Activated T-helper 9 cell treated with anti-CD3 and anti-CD28 coated beads, Interleukin-2, amount 50 U/mL, for 16 hours (primary cell): ENCODE measurements at places on chromosomes 4 and X.

GRCh38 chr4:89860971-89861370 is 24.0 kb upstream of the SNCA start:
- DNase-seq = no peak

- no peak for DNase-seq
These were observed 37.8 kb upstream of the HPF1 start for GRCh38 chr4:169795585-169795984.

DNA sequence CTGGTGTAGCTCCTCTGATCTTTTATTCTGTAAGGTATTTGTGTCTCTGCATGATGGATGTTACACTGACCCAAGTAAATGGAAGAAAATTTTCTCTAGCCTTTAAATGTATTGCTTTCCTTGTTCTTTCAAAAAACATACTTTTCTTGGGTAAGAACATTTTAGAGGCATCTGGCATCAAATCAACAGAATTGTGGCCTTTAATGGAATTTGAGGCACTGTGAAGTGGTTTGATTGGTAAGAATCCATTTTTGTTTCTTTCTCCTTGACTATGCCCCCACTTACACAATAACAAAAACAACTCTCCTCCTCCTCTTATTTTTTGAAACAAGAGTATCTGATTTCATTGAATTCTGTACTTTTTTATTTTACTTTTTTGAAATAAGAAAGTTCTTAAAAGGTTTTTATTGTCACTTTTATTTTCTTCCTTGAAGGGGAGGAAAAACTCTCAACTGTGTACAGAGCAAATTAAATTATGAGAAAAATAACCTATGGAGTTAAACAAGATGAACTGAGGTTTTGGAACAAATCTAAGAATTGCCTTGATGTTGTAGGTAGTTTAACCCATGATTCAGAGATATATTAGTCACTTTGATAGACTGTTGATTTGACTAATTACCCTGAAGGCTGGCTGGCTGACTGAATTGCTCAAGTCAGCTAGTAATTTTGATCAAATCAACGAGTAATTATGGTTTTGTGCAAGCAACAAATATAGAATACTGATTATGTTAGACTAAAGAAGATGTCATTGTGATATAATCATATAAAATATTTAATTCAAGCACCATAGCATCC is 146.4 kb downstream of the FHIP1A start:
- no peak for DNase-seq

DNA sequence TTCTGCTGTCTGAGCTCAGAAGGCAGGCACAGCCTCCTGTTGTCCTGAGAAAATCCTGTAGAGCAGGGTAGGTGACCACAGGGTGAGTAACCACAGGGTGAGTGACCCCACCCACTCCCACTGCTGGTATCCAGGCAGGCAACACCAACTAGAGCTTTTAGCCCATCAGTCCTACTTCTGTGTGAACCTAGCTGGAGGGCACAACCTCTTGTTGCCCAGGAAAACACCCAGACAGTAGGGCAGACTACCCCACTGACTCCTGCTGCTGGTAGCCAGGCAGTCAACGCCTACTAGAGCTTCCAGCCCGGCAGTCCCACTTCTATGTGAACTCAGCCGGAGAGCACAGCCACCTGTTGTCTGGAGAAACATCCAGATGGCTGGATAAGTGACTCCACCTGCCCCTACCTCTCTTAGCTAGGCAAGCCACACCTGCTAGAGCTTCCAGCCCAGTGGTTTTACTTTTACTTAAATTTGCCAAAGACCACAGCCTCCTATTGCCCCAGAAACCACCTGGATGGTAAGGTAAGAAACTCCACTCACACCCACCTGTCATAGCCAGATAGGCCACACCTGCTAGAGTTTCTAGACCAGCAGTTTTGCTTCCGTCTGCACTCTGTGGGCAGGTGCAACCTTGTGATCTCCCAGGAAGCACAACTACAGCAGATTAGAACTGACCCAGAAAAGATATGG is 371.6 kb downstream of the INPP4B start:
- no peak for DNase-seq

DNA sequence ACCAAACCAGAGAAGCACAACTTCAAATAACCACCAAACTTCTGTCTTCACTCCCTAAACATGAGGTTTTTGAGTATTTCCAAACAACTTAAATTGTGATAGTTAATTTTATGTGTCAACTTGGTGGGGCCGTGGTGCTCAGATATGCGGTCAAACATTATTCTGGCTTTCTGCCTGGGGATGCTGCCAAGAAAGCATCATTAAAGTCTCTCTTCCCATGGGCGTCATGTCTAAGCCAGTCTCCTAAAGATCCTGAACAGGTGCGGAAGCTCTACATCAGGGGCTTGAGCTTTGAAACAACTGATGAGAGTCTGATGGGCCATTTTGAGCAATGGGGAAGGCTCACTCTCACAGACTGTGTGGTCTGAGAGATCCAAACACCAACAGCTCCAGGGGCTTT is 24.1 kb upstream of the SOD3 start:
- no peak for DNase-seq

GRCh38 chr4:38204339-38205035 is 244.3 kb downstream of the PTTG2 start:
- DNase-seq = no peak

DNA sequence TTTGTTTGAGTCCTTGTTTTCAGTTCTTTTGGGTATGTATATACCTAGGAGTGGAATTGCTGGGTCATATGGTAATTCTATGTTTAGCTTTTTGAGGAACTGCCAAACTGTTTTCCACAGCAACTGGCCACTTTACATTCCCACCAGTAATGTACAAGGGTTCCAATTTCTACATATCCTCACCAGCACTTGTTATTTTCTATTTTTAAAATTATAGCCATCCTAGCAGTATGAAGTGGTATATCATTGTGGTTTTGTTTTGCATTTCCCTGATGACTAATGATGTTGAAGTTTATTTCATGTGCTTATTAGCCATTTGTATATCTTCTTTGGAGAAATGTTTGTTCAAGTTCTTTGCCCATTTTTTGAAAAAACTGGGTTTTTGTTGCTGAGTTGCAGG is 39.6 kb downstream of the TMEM164 start:
- no peak for DNase-seq

DNA sequence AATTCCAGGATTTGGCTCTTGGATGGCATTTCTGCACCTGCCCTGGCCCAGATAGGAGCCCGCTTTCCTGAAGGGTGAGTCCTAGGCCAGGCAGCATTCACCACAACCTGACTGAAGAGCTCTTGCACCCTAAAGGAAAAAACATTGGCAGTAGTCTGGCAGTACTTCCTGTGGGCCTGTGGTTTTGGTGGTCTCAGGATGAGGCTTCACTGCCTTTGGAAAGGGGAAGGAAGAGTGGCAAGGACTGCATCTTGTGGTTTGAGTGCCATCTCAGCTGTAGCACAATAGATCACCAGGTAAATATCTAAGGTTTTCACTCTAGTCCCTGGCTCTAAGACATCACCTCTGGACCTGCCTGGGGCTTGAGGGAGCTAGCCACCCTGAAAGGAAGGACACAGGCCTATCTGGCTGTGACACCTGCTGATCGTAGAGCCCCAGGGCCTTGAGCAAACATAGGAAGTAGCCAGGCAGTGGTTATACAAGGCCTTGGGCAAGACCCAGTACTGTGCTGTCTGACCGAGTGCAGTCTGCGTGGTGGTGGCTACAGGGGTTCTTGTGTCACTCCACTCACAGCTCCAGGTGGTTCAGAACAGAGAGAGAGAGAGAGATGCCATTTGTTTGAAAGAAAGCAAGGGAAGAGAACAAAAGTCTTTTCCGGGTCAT is 28.5 kb upstream of the PRRG1 start:
- no peak for DNase-seq

GRCh38 chr4:148834804-148835631 is 392.8 kb upstream of the NR3C2 start:
- DNase-seq = no peak

- no peak for DNase-seq
These were observed 1.2 kb upstream of the CLOCK start for GRCh38 chr4:55547918-55548317.
